ENCODE measurements at places on chromosomes 6 and 20.

GRCh38 chr6:37357288-37357687 lies 3.5 kb downstream of the RNF8 start:
- DNase-seq = no peak

DNA sequence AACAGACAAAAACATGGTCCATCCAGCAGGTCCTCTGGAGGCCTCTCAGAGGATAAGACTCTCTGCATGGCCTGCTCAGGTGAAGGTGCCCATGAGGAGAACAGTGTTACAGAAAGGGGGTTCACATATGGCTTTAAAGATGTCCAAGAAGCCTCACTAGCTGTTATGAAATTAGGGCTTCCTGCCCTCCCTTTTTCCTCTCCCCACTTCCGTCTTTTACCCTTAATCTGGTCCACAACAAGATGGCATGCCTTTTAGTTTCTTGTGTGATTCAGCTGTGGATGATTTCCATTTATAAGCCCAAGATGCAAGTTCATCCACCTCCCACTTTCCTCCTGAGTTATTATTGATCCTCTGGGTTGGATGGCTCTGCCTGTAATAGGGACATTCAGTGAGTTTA lies 14.0 kb downstream of the GCNT2 start:
- DNase-seq = no peak

DNA sequence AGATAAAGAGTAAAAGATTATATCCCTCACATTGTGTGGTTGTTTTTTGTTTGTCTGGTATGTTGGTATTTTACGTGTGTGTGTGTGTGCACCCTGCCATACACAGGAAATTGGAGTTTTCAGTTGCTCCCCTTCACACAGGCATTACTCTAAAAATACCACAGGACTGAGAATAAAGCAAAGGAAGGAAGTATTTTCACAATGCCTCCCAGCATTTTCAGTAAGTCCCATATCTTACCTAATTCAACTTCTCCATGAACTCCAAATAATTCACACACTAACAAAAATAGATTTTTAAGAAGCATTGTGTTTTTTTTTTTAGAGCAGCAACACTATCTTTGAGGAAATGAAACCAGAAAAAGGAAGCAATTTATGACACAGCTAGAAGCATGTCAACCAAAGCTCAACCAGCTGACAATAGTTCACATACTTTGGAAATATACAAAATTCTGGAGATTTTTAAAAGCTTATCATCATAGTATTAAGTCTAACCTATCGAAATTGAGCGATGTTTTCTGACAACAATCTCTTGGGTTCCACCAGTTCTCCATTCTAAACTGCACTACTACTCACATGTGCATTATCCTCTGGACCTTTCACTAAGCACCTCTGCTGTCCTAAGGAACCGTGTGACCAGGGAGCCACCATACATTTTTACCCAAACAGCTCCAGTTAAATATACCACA lies 2.1 kb downstream of the UBE2J1 start:
- DNase-seq = no peak

DNA sequence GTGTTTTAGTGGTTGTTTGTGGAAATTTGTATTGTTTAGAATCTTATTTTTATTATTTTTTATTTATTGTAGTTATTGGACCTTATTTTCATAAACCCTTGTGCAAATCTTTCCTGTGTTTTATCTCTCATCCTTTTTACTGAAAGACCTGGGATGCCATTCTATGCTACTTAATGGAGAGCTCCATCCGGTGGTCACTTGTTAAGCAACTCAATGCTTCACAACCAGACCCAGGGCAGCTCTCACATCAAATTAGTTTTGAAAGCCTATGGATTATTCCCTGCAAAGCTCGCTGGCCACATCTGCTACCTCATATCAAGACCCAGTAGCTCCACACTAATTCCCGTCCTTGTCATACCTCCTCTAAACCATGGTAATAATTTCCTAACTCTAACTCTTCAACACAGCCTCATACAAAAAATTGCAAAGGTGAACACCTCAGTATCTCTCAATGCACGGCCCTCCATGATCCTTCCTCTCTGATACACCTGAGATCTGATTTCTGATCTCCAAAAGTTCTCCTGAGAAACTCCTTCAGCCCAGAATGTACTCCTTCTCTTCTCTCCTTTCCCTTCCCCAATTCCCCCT lies 296.6 kb upstream of the MANEA start:
- no peak for DNase-seq

DNA sequence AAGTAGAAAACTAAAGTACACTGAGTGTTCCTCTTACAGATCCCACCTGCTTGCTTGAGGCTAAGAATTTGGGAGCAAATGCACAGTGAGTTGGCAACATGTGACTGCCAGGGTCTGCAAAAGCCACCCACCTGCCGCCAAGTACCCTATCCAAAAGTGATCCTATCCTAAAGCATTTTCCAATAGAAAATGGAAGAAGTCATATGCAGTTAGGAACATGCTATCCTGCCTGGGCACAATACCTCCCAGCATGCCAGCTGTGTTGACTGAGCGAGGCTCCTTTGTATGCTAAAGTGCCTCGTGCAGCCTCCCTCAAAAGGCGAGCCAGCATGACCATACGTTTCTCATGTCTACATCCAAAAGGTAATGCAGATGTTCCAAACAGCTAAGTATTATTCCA lies 52.7 kb downstream of the TRAF3IP2 start:
- no peak for DNase-seq

- no peak for DNase-seq
These were observed 101.2 kb downstream of the MKKS start for GRCh38 chr20:10332656-10333415.

DNA sequence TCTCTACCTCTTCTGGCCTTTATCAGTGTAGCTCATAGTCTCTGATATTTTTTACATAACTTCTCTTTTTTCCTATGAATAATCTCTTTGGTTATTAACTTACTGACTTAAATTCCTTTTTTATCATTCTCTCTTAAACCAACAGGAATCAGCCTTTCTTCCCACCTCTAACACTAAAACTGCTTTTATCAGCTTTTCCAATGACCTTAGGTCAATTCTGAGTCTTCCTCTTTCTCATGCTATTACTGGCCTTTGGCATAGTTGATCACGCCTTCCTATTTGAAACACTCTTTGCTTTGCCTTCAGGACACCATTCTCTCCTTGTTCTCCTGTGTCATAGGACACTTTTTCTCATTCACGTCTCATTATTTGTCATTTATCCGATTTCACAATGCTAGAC lies 8.1 kb upstream of the HINT3 start:
- no peak for DNase-seq

DNA sequence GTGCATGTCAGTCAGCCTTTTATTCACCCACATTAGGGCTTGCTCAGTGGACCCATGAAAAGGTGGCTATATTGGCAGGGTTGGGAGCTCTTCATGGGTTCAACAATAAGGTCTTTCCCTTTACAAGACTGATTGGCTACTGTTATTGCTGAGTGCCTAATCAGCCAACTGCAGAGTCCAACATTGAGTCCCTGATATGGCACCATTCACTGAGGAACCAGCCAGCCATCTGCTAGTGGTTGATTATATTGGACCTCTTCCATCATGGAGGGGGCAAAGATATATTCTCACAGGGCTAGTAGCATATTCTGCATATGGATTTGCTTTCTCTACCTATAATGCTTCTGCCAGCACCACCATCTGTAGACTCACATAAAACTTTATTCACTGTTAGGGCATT lies 69.9 kb downstream of the CDKAL1 start:
- no peak for DNase-seq

- no peak for DNase-seq
These were observed 453.5 kb upstream of the JARID2 start for GRCh38 chr6:14792118-14792955.

DNA sequence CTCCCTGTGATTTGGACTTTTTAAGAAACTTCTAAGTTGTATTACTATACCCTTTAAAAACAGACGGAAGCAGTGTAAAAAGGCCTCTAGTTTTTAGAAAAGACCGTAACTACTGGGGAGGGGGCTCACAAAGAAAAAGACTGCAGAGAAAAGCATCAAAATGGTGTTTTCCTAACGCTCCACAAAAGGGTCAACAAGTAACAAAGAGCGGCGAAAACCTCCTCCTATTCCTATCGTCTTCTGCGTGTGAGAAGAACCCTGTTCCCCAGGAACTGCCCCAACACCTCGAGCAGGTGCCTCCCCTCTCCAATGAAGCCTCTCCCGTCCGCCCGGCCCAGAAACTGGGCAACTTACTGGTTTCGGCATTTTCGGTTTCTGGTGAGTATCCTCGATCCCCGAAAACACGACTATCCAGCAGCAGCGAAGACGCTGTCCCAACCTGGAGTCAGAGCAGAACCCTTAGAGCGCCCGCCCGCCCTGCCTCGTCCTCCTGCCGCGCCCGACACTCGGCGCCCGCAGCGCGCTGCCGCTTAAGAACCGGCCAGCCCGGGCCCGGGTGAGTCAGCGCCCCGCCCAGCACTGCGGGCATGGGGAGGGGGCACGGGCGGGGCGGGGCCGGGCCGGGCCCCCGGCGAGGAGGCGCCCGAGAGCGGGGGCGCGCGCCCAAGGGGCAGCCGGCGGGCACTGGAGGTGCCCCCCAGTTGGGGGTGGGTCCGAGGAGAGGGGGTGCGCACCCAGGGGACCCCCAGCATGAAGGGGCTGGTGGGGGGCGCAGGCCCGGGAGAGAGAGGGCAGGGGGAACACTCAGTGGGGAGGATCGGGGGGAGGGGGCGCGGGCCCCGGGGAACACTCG lies 1.2 kb downstream of the EZR start:
- peak; percentile 86 for DNase-seq

- peak; percentile 43 for DNase-seq
These were observed 75.4 kb upstream of the TMEM244 start for GRCh38 chr6:129936329-129937165.

DNA sequence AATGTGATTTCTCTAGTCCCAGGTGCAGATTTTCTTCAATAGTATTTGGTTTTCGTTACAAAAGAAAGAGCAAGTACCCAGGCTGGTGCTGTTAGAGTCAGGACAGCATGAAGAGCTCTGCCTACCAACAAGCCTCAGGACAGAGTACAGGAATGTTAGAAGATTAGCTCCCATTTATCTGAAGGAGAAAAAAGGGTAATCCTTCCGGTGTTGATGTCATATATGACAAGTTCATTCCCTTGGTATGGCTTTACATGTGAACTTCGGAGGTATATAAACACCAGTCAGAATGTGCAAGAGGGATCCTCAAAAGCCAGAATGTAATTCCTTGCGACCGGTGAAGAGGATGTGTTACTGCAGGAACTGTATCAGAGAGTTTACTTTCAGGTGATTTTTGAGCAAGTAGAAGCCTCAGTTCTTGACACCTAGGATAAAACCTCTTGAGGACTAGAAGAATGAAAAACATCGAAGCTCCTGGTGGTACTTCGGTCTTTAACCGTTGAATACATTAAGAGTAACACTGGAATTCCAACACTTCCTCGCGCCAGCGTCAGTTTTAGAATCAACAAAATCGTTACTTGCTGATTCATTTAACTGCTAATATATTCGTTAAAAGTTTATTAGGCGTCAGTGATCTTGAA lies 194.2 kb upstream of the ZNF184 start:
- no peak for DNase-seq

DNA sequence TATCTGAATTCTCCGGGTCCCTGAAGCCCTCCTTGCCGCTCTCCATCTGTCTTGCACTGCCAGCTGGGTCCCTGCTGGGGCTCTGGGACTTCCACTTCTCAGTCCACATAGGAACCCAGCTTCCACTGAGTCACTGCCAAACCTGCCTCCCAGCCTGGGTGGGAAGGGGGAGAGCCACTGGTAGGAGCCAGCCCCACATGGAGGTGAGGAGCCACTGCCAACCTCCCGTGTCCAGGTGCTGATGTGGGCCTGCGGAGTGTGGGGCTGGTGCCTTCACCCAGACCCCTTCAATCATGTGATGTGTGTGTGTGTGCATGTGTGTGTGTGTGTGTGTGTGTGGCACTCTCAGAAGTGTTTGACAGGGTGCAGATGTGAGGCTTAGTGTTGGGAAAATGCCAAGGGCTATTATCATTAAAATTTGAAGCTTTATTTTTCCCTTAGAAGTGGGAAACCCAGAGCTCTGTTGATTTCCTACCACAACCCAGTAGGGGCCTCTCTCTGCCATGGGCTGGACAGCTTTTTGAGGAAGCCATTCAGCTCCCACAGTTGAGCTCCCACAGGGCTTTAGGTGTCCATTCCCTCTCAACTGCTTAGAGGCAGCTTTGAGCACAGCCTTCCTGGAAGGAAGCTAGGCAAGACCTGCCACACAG lies 9.3 kb upstream of the SGK2 start:
- DNase-seq = no peak

GRCh38 chr6:138310294-138310693 lies 67.4 kb upstream of the SMIM28 start:
- no peak for DNase-seq

DNA sequence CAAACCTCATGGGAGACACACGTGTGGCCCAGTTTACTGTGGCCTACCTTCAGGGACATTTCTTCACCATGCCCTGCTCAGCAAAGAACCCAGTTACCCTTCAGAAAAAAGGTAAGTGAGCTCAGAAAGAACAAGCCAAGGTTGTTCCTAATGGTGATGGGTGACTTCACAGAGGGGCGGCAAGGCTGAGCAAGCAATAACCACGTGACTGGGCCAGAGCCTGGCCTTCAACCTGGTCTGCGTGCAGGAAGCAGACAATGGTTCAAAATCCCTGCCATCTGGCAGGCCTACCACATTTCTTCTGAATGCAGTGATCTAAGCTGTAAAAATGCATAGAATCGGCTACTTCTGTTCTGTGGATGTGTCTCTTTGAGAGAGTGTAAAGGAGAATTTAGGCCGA lies 115.5 kb upstream of the CST7 start:
- DNase-seq = no peak

- DNase-seq = no peak
These were observed 176.3 kb downstream of the TBXT start for GRCh38 chr6:165991341-165991740.

GRCh38 chr6:46513533-46513932 lies 22.3 kb upstream of the RCAN2 start:
- no peak for DNase-seq

GRCh38 chr6:28580475-28580874 lies 54.8 kb downstream of the GPX5 start:
- DNase-seq = no peak

GRCh38 chr6:21461844-21462518 lies 131.6 kb upstream of the SOX4 start:
- no peak for DNase-seq

- DNase-seq = peak; percentile 85
These were observed at the start of gene UBE2V1 for GRCh38 chr20:50112512-50113419. TSS of gene UBE2V1 (minus strand) at chr20:50113150. CDS start at chr20:50113128, 22 bp downstream.

DNA sequence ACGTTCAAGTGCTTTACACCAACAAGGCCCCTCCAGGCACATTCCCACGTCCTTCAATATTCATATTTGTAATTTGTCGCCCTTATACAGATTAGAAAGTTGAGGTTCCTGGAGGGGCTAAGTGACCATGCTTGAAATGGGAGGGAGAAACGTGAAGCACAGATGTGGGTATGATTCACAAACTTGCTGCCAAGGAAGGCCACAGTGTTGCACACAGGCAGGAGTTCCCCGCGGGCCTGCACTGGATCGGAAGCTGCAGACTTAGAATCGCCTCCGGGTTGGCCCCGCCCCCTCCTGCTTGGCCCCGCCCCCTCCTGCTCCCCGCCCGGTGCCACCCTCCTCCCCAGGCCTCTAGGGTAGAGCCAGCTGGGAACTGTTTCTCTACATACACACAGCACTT lies 58.2 kb upstream of the QKI start:
- no peak for DNase-seq

Data from activated CD8-positive, alpha-beta memory T cell treated with anti-CD3 and anti-CD28 coated beads, Interleukin-2, amount 50 U/mL, for 4 hours (primary cell).